Activated T-helper 1 cell treated with anti-CD3 and anti-CD28 coated beads, Interleukin-12 subunit alpha, Interleukin-12 subunit beta, Interleukin-2, Interleukin-4 antibody, amounts not matched to agents 30 ng/mL and 10 ng/mL and 1 ng/mL, durations not matched to agents 14 hours and 24 hours and 36 hours (primary cell): ENCODE measurements at places on chromosomes 2 and 18.

DNA sequence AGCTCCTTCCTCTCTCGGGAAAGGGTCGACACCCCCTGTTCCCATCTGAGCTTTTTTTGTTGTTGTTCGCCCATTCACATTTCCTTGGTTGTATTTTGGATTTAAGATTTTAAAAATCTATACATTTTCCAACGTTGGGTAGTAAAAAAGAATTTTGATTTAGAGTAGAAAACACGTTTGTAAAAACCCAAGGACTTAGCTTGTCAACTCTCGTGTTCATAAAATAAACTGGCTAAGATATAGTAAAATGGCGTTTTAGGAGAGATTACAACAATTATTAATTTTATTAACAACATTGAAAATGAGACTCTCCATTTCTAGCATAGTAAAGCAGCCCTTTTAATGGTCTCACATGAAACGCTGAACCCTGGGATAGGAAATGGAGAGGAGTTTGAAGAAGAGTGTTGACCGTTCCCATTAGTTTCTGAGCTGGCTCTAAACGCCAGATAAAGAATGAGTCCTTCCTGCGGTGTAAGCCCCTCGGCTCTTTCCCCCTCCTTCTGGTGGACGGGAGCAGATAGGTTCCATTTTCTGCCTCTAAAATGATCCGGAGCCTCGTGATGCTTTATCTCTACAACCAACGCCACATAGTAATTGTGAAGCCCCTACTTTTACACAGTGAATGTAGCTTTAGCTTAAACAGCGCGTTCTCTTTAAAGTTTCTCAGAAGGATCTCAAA is 24.0 kb upstream of the ZNF516 start:
- no peaks in the 10 kb centered on the region for H3K4me1 ChIP-seq
- no peak overlapping the region for H3K4me3 ChIP-seq
- H3K36me3 ChIP-seq, result no peaks in the 10 kb centered on the region
- H3K27ac ChIP-seq, result no peak overlapping the region

- peaks cover 16% of the 10 kb centered on the region for H3K27me3 ChIP-seq
- H3K27ac ChIP-seq, result no peak overlapping the region
- no peaks in the 10 kb centered on the region for H3K36me3 ChIP-seq
- H3K4me1 ChIP-seq, result no peaks in the 10 kb centered on the region
These were observed 64.1 kb upstream of the CNGA3 start for GRCh38 chr2:98282109-98282508.

- no peak for DNase-seq
- peaks cover 2% of the 10 kb centered on the region for H3K27me3 ChIP-seq
- H3K4me1 ChIP-seq, result no peaks in the 10 kb centered on the region
- no peaks in the 10 kb centered on the region for H3K36me3 ChIP-seq
- no peak overlapping the region for H3K4me3 ChIP-seq
These were observed 21.4 kb upstream of the MLPH start for GRCh38 chr2:237465515-237466148.

DNA sequence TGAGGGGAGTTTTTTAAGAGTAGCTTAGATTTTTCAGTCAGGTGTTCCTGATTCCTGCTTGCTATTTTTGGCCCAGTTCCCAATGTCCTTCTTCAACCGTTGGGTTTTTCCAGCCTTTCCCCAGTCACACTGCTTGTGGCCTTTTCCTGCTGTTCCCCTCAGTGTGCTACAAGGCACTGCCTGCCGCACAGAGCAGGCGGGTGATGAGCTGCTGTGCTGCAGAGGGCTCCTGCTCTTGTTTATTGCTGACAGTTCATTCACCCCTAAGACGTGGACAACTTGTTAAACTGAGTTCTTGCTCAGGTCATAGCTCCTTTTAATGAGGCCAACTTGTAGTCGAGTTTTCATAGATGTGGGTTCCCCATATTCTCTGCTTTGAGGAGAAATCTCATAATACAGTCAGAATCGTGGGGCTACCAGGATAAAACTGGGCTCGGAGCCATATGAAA is 20.6 kb downstream of the EIF4E2 start:
- H3K36me3 ChIP-seq, result peaks cover 52% of the 10 kb centered on the region
- DNase-seq, result no peak
- no peak overlapping the region for H3K4me3 ChIP-seq
- H3K27me3 ChIP-seq, result no peaks in the 10 kb centered on the region
- H3K4me1 ChIP-seq, result no peaks in the 10 kb centered on the region
- H3K27ac ChIP-seq, result no peak overlapping the region

DNA sequence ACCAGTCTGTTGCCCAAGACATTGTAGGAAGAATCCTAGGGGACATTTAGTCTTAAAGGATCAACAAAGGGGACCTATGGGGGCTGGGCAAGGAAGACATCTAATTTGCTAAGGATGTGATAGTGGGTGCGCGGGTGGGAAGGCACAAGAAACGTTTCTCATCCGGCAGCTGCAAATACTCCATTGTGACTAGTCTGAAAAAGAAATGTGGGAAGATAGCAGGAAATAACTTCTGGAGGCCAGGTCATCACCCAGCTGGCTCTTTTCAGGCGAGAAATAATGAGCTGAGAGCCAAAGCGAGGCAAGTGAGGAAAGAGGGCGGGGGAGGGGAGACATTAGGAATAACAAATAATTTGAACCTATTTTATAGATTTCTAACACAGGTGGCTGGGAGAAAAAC is 70.3 kb upstream of the NCK2 start:
- no peak overlapping the region for H3K4me3 ChIP-seq
- DNase-seq, result no peak
- H3K36me3 ChIP-seq, result peaks cover 2% of the 10 kb centered on the region
- no peaks in the 10 kb centered on the region for H3K27me3 ChIP-seq
- H3K27ac ChIP-seq, result no peak overlapping the region
- H3K4me1 ChIP-seq, result peaks cover 19% of the 10 kb centered on the region

DNA sequence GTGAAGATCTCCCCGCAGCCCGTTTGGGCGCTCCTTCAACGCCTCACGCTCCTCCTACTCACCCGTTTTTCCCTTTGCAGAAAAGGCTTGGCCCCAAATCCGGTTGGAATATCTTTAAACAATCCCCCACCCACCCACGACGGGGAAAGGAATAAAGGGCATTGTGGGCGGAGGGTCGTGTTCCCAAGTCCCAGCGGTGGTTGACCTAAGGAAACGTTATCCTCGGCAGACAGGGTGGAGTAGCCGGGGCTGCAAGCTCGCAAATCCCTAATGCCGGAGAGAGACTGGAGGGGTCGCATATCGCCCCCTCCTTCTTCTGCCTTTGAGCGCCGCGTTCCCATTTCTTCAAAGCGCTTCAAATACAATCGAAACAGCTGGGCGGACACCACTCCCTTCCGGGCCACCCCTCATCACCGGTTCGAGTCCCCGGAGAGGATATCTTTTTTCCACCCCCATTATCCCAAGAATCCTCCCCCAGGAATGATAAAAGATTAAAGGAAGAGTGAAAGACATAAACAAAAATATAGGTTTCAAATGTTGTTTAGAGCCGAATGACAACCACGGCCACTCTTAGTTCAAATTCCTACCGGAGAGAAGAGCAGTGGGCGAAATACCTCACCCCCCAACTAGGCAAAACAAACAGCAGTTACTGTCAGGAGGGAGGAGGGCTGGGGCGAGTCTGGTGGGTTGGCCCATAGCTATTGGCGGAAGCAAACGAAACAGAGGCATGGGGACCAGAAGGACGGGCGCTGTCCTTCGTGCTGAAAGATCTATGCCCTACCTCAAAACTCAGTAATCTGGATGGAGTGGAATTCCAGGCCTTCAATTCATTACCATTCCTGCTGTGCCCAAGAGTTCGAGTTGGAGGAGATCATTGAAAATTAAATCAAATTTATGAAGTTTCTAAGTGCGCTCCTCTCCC is 2.8 kb upstream of the GAD1 start:
- peak overlapping the region; percentile 5 for H3K4me3 ChIP-seq
- H3K27me3 ChIP-seq, result peaks cover 71% of the 10 kb centered on the region
- H3K36me3 ChIP-seq, result peaks cover 3% of the 10 kb centered on the region
- DNase-seq, result no peak
- H3K27ac ChIP-seq, result peak overlapping the region; percentile 48
- H3K4me1 ChIP-seq, result peaks cover 28% of the 10 kb centered on the region

DNA sequence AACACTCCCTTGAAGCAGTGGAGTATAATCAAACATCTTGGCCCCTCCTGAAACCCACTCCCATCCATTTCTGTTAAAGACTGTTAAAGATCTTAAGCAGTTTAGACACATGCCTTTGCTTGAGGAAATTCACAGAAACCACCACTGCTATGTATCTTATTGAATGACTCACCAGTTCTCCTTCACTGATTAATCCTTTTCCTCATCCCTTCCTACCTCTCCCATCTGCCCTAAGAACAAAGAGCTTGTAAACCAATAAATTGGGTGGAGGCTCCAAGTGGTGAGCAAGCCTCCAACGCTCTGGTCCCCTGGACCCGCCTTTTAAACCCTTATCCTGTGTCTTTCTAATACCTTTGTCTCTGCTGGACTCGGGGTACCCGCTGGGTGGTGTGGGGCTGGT is 746.1 kb downstream of the LRP1B start:
- no peaks in the 10 kb centered on the region for H3K36me3 ChIP-seq
- no peak overlapping the region for H3K4me3 ChIP-seq
- no peak for DNase-seq
- H3K27ac ChIP-seq, result no peak overlapping the region

- no peak within 1 kb of the TSS for H3K27ac ChIP-seq
- no peak within 1 kb of the TSS for H3K4me3 ChIP-seq
- H3K36me3 ChIP-seq, result no peaks in the 10 kb centered on the region
- peaks cover 5% of the 10 kb centered on the region for H3K27me3 ChIP-seq
- no peaks in the 10 kb centered on the region for H3K4me1 ChIP-seq
- DNase-seq, result no peak
These were observed at the start of gene SLC19A3 for GRCh38 chr2:227717687-227718567. Gene SLC19A3, minus strand, starts transcription at chr2:227718028. Its CDS starts 15,710 bp downstream, at chr2:227702318.
